ENCODE measurements at places on chromosomes 6 and 20.

GRCh38 chr20:45963059-45964005 is 8.7 kb downstream of the ZNF335 start:
- DNase-seq, result no peak

DNA sequence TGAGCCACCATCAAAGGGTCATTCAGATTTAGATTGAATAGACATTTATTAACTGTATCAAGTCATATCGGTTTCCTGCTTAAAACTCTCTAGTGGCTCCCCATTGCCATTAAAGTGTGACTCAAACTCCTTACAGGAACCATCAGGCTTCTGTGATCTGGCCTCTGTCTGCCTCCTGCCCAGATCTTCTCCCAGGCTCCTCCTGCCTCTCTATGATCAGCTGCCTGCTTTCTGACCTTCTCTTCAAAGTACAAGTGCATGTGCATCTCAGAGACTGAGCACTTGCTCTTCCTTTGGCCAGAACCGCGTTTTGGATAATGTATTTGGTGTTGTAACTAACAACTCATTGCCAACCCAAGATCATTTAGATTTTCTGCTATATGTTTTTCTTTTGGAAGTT is 52.7 kb downstream of the IL20RA start:
- no peak for DNase-seq

GRCh38 chr6:91904586-91905164 is 1317.8 kb upstream of the MAP3K7 start:
- no peak for DNase-seq

GRCh38 chr6:149166336-149166735 is 151.2 kb upstream of the TAB2 start:
- no peak for DNase-seq

DNA sequence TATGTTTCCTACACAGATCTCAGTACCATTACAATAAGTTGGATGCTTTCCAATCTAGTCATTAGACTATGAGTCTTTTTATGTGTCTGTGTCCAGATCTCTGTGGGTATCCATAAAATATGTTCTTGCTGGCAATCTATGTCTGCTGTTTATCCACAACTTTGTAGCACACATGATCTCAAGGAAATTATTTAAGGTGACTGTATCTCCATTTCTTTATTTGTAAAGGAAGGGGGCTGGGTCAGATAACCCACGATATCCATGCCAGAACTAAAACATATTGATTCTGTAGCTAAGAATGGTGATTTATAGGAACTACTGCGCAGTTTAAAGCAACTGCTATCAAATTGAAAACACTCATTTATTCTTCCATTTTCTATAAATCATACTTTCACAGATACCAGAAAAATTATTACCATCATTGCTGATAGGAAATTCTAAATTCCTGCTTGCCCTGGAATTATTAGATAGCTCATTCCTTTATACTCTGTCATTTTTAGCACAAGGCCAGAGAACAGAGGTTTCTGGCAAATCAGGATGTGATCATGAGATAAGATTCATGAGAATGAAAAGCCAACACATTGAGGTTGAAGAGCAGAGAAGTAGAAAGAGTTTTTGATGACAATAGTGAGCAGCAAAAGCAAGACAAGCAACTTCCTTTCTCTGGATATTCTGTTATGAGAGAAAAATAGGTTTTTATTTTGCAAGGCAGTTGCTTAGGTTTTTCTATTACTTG is 851.4 kb upstream of the CITED2 start:
- peak; percentile 7 for DNase-seq

DNA sequence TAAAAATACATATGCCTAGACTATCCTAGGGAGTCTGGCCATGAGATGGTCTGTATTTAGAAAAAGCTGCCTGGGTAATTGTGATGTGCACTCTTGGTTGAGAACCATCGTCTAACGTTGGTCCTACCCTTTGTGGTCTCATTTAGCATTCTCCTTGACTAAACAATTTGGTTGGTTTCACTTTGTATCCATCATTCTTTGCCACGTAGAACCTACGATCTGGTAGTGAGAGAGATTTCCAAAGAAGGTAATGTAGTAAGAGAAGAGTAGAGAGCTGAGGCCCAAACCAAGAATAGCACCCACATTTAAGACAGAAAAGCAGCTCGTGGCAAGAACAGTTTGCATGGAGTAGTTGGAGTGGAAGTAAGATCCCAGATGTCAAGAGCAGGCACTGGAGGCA is 219.8 kb downstream of the TMEM200A start:
- DNase-seq, result no peak

DNA sequence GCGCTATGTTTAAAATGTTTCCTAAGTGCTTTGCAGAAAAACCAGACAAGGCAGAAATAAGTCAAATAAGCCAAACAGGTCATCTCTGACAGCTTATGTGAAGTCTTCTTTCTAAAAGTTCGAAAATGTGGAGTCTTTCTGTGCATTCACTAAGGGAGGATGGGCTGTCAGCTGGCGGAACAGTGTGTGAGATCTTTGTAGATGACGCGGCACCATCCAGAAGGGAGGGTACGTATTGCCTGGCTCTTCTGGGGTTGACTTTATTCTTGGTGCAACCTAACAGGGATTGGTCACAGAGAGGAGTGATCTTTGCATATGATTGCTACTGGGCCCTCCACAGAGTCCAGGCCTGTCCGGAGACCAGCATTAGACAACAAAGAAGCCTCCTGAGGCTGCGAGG is 114.5 kb upstream of the EDN1 start:
- DNase-seq, result no peak

DNA sequence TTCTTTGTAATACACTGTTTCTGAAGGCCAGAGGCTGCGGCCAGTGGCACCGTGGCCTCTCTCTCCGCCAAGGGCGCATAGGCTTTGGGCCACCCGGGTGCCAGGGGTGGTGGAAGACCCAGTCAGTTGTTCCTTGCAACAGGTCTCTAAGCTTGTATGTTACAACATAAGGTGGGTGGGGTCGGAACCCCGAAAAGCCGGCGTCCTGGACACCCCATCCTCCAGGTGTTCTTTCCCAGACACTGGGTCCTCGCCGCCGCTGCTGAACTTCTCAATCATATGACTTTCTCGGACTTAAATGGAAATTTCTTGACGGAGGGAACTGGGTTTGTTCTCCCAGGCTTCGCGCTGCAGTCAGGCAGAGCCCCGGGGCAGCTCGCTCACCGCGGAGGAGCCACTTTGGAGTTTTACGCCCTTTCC is 983 bp upstream of the KCNQ5 start:
- no peak for DNase-seq

GRCh38 chr6:119655124-119655523 is 305.6 kb upstream of the MAN1A1 start:
- no peak for DNase-seq

DNA sequence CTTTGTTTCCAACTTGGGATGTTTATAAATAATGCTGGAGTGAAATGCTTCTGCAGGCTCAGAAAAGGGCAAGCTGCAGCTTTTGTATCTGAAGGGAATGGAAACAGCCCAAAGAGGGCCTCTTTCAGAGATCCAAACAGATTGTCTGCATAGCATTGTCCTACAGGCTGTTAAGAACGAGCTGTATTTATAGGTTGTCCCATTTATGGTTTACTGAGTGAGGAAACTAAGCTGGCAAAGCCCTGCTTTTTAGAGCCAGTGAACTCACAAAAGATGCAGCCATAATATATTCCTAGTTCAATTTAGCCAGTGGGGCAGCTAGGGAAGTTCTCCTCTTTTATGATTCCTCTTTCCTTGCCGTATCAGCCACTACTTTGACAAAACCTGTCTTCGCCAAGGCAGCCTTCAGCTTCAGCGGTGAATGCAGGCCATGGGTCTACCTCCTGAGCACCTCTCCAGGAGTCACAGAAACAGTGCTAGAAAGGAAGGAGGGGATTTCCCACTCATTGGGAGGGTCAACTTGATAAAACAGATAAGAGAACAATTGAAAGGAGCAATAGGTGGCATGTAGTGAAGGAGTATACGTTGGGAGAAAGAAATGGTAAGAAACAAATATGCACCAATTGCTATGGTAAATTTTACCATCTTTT is 15.0 kb downstream of the KIAA0319 start:
- no peak for DNase-seq

- DNase-seq, result no peak
Measured at GRCh38 chr6:116444575-116444974, 16.6 kb upstream of the CALHM6 start.

DNA sequence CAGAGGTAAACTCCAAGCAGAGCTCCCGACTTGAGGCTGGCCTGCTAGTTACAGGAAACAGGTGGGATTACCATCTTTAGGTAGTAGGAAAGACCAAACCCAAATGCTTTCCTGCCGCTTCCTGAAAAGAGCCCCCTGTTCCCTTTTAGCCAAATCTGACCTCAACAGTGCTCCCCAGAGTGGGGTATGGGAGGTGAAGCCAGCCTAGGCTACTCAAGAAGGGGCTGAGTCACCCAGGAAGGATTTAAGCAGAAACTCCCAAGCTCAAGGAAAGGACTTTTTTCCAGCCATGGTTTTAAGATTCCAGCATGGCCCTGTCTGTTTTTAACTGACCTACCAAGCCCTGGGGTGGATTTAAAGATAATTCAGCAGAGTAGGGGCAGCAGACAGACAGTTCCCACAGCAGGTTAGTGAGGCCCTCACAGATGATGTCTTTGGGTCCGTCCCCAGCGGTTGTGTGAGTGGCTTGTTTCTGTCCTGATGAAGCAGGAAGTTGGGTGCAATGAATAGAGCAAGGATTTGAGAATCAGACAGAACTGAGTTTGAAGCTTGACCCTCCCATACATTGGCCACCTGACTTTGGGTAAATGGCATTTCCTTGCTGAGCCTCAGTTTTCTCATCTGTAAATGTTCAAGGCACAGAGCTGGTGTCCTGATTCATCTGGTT is 76.9 kb upstream of the MAFB start:
- DNase-seq, result no peak

DNA sequence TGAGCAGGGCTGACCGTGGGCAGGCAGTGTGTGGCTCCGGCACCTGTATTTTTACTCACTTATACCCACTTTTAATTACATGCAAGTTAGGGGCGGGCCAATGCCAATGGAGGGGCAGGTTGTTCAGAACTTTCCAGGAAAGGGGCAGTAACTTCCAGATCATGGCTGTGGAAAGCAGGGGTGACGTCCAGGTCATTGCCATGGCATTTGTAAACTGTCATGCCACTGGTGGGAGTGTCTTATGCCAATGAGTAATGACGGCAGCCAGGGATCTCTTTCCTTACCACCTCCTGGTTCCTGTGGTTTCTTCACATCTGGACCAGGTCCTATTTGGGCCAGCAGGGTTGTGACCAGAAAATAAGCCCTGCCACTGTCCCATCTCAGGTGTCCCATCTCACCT is 258.7 kb downstream of the THBS2 start:
- DNase-seq, result no peak

- DNase-seq, result no peak
Measured at GRCh38 chr6:81694855-81695254, 57.6 kb downstream of the TENT5A start.

DNA sequence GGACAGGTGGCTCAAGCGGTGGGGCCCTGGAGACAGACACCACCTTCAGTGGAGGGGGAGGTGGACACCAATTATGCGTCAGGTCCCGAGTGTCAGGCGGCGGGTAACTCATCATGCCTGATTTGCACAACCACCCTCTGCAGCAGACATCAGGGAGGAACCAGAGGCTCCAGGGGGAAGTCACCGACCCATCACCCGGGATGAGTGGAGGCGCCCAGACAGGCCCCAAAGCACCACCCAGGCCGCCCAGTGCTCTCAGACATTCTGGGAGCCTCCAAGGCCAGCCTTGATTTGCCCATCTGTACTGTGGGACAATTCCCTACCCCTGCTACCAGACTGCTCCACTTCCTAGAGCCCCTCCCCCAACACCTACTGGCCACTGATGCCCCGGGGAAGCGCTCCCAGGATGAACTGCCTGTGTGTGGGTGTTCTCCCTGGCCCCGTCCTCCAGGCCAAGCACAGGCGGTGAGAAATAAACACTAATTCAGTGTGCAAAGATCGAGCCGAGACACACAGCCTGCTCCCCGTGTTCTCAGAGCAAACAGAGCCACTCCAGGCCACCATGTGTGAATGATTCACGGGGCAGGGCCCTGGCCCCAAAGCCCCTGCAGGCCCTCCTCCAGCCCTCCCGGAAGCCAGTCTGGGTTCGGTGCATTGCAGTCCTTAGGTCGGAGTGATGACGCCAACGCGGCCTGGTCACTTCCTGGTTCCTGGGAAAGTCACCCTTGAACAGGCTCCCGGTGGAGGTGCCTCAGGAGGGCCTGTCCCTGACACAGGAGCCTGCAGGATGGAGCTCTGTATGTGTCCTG is 107.2 kb downstream of the ASXL1 start:
- DNase-seq, result peak; percentile 86

DNA sequence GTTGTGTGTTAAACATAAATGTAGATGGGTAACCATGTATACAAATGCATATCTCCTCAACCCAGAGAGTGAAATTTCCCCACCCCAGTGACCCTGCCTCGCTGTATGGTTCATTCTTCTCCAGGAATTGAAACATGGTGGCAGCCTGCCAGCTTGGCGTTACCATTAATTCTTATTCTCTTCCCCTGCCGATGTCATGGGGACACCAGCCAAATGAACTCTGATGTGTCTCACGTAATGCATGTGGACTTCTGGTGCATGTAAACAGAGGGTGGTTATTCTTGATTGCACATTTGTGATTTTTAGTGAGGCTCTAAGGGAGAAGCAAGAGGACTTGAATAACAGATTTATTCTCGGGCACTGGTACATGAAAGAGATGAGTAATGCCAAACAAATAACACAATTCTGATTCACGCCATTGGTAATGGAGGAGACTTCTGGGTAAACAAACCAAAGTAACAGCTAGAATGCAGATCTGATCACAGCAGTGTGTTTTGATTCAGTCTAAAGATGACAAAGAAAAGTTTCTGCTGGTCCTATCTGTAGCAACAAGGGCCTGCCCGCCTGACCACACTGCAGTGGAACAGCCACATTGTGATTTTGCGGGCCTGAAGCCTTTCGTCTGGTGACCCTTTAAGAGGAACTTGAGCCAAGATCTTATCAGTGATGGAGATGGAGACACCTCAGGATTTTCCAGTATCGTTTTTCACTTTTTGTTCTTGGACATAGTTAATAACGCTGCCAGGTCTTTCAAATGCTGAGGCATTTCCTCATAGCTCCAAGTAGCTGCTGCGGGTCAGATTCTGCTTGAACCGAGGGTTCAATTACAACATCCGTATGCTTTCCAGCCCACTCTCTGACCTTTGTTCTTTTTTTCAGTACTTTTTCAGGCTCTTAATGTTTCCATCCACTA is 171.8 kb upstream of the AKAP12 start:
- peak; percentile 62 for DNase-seq

GRCh38 chr6:85680388-85680787 is 37.7 kb upstream of the SYNCRIP start:
- DNase-seq, result no peak

GRCh38 chr20:59777814-59778575 is 155.4 kb downstream of the SYCP2 start:
- no peak for DNase-seq

GRCh38 chr20:761418-762381 is 6.6 kb downstream of the SLC52A3 start:
- no peak for DNase-seq
